Stimulated activated CD4-positive, alpha-beta T cell treated with anti-CD3 and anti-CD28 coated beads, Interleukin-4, amount 100 ng/mL, for 4 hours (primary cell): ENCODE measurements at places on chromosomes 4 and X.

DNA sequence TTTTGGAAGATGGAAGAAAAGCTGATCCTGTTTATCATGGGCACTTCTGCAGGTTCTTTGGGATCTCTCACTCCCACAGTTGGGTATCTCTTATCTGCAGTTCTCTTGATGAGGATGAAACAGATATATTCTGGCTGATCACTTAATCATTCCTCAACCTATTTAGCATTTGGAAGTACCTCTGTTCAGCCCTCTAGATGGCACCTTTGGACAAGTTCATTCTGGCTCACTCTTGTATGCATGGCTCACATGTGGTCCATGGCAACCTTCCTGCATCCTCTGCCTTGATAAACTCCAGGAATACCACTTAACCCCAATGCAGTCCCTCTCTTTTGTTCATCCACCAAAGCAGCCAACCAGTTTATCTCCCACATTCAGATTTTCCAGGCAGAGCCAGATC lies 74.2 kb downstream of the SMARCA5 start:
- no peak for DNase-seq

DNA sequence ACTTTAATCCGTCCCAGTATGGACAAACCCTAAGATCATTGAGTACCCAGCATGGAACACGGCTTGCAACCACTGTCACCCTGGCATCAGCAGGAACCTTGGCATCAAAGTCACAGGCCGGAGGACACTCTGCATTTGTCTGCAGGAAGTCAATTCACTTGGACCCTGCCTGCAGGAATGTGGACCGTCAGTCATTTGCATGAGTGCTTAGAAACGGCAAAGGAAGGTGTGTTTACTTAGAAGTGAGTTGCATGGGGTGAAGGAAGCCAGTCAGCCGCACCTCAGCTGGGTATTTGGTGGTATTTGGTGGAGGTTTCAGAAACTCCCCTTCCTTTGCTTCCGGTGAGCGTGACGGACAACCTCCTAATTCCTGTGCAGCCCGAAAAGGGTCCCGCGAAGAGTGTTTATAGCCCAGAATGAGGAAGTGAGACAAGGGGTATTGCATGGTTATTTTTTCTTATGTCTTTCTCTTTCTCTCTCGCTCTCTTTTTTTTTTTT lies 15.5 kb downstream of the P2RY8 start:
- DNase-seq: no peak

DNA sequence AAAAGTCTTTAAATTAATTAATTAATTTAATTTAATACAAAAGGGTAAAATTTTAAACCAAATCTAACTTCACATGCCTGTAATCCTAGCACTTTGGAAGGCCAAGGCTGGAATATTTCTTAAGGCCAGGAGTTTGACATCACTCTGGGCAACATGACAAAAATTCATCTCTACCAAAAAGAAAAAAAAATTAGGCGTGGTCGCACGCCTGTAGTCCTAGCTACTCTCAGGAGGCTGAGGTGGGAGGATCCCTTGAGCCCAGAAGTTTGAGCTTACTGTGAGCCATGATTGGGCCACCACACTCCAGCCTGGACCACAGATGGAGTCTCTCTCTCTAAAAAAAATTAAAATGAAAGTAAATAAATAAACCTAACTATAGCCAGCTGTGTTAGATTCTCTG lies 39.2 kb upstream of the ANTXR2 start:
- DNase-seq: no peak

DNA sequence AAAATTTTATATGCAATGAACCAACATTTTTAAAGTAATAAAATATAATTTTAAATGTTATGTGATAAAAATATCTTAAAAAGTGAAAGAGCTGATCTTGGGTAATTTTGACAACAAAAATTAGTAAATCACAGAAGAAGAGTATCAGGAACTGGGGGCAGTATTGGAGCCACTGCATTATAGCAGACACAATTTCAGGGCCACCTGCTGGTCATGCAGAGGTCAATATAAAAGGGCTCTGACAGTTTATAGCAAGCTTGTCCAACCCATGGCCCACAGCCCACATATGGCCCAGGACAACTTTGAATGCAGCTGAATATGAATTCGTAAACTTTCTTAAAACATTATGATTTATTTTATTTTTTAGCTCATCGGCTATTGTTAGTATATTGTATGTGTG lies 13.0 kb upstream of the LEF1 start:
- DNase-seq: no peak

DNA sequence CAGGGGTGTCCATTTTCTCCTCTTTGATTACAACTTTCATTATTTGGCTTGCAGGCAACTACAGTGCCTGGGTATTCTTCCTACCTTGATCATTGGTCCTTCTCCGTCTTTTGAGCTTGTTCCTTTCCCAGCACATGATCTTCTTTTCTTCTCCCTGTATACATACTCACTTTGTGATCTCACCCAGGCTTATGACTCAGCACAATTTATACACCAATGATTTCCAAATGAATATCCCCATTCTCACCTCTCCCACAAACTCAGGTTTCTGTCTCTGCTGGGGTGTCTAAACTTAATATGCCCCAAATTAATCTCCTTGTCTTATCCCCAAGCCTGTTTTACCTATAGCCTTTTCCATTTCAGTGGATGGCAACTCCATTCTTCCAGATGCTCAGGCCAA lies 19.5 kb upstream of the C4orf54 start:
- DNase-seq: no peak

DNA sequence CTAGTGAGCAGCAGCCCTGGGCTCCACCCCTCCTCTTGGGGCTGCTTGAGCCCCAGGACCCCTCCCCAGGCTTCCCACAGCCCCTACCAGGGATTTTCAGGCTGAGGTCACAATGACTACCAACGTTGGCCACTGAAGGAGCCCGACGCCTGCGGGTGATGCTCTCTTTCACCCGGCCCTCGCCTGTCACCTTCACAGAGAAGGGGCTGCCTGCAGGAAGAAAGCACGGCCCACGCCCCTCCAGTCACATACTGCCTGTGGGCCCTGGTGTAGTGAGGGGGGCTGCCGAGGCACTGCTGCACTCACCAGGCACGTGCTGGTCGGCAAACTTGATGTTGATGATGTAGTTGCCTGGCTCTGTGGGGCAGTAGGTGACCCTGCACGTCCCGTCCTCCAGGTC lies 22.0 kb downstream of the FLNA start:
- no peak for DNase-seq

DNA sequence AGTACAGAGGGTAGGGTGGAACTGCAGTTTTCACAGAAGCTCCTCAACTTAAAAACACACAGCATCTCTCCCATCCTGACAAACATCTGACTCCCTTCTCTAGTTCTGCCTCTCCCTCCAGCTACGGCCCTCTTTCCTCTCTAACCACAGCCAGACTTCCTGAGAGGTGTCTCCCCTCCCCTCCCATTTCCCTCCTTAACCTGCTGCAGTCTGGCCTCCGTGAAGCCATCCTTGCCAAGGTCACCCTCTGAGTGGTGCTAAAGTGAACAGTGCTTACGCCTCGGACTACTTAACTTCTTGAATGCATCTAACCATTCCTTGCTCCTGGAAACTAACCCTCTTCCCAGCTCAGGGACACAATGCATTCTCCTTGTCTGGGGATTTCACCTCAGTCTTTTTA lies 53.3 kb downstream of the RTL5 start:
- DNase-seq: no peak

DNA sequence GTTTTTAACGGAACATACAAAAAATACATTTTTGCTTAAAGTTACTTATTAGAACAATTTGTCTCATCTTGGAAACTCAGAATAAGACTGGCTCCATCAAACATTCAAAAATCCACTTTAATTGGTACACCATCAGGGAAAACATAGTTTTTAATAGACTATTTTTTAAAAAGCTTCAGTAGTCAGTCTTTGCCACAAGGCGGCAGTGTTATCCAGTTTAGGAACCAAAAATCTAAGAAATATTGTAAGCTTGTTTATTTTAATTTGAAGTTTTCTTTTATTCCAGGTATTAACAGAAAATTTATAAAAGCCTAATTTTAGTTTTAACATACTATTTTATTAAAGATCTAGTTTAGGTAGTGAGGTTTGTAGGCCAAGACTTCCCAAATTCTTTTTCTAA lies 107.7 kb downstream of the APOOL start:
- DNase-seq: no peak

DNA sequence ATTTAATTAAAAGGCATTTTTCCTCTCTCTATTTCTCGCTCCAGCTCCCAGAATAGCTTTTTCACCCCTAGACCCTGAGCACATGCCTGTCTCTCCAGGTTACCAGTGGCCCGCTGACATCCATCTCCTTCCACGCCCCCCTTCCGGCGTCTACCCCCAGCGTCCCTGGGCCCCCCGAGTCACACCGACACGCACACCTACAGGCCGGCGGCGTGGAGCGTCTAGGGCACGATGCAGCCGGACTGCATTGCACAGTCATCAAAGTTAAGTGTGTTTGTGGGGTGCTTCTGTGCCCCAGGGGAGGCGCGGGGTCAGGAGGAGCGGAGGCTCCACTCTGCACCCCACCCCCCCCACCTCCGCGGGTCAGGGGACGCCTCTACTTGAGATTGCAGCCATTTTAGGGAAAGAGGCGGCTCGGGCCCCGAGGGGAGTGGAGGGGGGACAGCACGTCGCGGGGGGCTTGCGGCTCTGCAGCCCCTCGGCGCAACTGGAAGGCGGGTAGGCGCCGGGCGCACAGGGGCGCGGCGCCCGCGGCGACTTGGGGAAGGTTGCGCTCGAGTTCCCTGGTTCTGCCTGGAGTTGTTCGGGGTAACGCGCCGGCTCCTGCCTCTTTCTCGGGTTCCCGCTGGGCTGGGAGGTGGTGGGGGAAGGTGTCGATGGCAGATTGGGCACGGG lies 112.7 kb downstream of the DHX15 start:
- peak; percentile 6 for DNase-seq

DNA sequence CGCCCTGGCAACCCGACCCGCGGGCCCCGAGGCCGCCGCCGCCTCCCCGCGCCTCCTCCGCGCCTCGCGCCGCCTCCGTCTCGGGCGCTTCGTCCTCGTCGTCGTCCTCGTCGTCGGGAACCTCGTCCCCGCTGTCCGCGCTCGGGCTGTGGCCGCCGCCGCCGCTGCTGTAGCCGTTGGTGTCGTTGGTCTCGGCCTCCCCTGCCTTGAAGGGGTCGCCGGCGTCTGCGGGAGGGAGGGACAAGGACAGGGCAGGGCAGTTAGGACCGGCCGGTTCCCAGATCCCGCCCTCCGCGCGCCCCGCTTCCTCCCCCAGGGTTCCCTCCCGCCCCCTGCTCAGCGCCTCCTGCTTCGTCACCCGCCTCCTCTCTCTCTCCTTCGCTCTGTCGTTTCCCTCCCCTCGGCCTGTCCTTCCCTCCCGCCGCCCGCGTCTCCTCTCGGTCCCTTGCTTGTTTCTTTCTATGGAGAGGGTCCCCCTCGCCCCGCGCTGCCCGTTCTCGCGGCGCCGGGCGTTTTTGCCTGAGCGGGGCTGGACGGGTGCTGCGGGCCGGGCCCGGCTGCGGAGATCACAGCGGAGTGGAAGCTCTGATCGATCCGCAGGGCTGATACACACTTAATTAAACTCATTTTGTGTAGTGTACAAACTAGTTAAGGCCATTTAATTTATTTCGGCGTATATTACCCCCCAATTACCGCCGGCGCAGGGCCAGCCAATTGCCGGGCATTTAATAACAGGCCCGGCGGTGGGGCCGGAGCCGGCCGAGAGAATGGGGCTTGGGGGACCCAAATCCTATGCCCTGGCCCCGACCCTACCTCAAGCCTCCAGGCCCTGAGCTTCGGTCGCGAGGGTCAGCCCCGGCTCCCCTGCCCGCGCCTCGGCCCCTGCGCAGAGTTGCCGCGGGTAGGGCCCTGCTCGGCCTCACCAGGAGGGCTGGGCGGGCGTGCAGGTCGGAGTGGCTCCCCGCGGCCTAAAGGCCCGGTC lies 2.4 kb downstream of the NKX1-1 start:
- DNase-seq: peak; percentile 20

DNA sequence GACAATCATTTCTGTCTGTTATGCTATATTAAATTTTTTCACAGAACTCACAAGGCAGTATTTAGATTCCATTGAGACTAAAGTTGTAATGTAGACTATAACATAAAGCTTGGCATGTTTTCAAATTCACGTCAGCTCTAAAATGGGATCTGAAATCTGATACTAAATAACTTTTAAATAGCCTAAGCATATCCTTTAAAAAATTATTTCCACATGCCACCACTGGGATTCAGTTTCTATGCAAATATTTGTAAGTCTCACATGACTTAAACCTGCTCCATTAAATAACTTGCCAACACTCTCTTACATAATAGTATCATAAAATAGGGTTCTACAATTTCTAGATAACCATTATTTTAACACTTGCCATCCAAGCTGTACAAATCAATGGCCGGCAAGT lies 32.4 kb downstream of the KLHL8 start:
- no peak for DNase-seq

- DNase-seq: no peak
Observed at GRCh38 chr4:150962245-150962644, 52.8 kb downstream of the LRBA start.

DNA sequence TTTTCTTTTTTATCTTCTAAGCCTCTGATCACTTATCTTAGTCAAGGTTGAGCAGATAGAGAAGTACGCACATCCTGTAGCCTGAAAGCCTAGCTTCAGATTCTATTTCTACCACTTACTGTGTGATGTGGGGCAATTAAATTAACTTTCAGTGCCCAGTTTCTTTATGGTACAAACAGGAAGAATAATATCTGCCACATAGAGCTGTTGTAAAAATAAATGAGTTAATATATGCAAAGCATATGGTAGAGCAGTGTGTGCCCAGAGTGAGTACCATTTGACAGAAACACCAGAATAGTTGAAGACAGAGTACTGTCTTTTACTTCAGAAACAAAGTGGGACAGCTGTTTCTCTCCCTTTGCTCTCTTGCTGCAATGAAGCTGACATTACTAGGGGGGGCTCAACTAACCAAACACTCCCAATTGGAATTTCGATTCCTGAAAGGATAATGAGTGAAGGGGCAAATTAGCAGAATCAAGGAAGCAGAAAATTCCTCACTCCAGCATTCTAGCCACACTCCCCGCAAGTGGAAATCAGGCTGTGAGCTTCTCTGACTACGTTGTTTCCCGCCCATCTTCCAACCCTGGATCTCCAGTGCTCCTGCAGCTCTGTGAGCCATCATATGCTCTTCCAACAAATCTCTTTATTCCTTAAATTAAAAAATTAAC lies 80.4 kb downstream of the MAPK10 start:
- no peak for DNase-seq

DNA sequence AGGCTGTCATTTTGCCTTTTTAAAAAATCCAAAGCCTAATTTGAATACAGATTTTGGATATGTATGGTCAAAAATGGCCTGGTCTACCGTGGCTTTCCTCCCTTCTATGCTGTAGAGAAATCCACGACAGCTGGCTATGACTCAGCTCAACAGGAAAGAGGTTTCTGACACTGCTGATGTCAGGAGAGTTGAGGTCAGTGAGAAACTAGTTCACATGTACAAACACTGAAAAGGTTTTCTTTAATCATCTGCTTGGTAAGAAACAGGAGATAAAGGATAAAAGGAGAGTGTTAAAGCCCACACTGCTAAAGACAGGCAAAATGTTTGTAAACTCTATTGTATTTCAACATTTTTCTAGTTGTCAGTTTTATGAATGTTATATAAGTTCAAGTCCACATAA lies 113.9 kb downstream of the NYX start:
- no peak for DNase-seq

DNA sequence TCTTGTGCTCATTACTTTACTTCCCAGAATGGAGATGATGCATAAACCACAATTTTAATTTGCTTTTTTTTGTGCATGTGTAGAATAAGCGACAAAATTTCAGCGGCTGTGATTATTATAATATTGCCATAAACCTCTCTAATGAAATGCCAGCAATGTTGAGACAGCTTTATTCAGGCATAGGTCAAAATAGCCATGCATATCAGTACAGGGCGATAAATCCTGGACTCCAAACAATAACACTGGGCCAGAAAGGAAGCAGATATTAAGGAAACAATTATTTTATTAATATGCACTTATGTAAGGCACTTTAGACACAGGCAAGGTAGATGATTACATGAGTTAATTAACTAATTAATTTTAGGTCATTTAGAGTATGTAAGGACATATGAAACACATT lies 47.1 kb downstream of the ARHGEF38 start:
- no peak for DNase-seq
